ENCODE measurements at places on chromosomes 1 and 21. TPM values are rescaled to one million over a fixed set of nuclear protein-coding genes. Genes with fewer than 3 reads are reported as not detected.

GRCh38 chr1:28208818-28209441 lies 23.9 kb downstream of the DNAJC8 start:
- no peak for DNase-seq
- peaks cover 3% of the 10 kb centered on the region for H3K36me3 ChIP-seq
- no peaks in the 10 kb centered on the region for H3K4me1 ChIP-seq
- H3K4me3 ChIP-seq, result no peak overlapping the region
- H3K27me3 ChIP-seq, result no peaks in the 10 kb centered on the region

DNA sequence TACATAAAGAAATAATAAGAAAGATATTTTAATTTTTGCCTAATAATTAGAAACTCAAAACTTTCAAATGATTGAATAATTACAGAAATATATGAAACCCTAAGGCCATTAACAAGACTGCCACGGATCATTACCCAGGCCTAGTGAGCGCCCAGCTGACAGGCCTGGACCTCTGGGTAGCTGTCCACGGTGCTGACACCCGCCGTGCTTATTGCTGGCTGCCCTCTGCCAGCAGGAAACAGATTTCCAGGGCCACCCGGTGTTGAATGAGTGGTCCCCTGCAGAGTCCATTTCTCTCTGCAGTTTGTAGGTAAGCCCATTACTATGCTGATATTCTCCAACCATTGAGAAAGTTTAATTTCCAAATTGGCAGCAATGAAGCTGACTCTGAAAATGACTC lies 254.4 kb upstream of the GJB5 start:
- no peaks in the 10 kb centered on the region for H3K36me3 ChIP-seq
- H3K4me3 ChIP-seq, result no peak overlapping the region
- H3K27me3 ChIP-seq, result peaks cover 27% of the 10 kb centered on the region
- DNase-seq, result no peak
- H3K4me1 ChIP-seq, result no peaks in the 10 kb centered on the region
- no peak overlapping the region for H3K27ac ChIP-seq

The LCE1F gene
- total RNA-seq, result not detected

GRCh38 chr1:187626056-187626455 lies 797.3 kb downstream of the PLA2G4A start:
- no peaks in the 10 kb centered on the region for H3K36me3 ChIP-seq
- DNase-seq, result no peak
- H3K4me1 ChIP-seq, result no peaks in the 10 kb centered on the region
- H3K4me3 ChIP-seq, result no peak overlapping the region
- no peak overlapping the region for H3K27ac ChIP-seq

- no peaks in the 10 kb centered on the region for H3K36me3 ChIP-seq
- DNase-seq, result no peak
- peaks cover 64% of the 10 kb centered on the region for H3K27me3 ChIP-seq
- H3K4me3 ChIP-seq, result no peak overlapping the region
- peaks cover 19% of the 10 kb centered on the region for H3K4me1 ChIP-seq
These were observed 15.1 kb downstream of the NFASC start for GRCh38 chr1:204885790-204886189.

The BMP8A gene
- total RNA-seq, result 1.1 TPM

The DNM3 gene
- 1.2 TPM for total RNA-seq

The SELENBP1 gene
- total RNA-seq, result 20.5 TPM

DNA sequence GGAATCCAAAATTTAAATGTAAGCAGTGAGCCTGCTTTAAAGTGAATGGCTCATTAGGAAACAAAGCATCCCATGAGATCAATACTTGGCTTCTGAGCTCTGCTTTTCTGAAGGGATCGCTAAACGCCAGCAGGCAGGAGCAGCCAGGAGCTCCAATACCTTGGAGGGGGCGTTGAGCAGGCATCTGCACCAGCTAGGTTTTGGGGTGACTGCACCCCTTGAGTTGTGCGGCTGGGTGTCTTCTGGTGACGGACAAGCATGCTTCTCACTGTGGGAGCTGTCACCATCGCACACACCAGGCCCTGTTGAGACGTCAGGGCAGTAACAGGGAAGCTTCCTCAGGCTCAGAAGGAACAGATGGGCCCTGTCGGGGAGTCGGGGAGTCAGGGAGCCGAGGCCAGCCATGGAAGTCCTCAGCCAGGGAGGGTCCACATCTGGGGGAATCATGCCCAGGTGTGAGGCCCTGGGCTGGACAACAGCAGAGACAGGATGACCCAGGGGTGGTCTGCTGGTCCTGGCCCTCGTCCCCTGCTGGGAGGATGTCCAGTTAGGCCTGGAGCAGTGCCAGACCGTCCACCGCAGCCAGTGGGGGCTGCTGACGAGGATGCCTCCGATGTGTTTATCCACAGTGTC lies 57.9 kb upstream of the ADARB1 start:
- peaks cover 44% of the 10 kb centered on the region for H3K4me1 ChIP-seq
- no peak for DNase-seq
- peaks cover 28% of the 10 kb centered on the region for H3K27me3 ChIP-seq
- H3K36me3 ChIP-seq, result no peaks in the 10 kb centered on the region

DNA sequence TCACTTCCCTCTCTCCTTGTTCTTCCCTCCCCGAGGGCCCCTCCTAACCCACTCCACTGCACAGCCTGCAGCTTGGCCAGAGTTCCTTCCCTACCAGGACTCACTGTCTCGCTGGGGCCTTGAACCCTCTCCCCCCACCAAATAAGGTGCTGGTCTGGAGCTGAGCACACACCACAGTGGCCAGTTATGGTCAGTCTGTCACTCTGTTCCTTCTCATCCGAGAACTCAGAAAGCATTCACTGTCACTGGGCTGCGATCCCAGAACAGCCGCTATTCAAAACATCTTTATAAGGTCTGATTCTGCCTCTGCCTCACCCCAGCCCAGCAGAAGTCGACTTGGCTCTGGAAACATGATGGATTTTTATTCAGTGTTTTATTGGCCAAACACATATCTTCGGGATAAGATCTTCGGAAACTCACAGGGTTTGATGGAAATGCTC lies 19.8 kb upstream of the LBR start:
- peaks cover 31% of the 10 kb centered on the region for H3K4me1 ChIP-seq
- H3K4me3 ChIP-seq, result no peak overlapping the region
- peaks cover 3% of the 10 kb centered on the region for H3K27me3 ChIP-seq

The CFAP141 gene
- not detected for total RNA-seq

DNA sequence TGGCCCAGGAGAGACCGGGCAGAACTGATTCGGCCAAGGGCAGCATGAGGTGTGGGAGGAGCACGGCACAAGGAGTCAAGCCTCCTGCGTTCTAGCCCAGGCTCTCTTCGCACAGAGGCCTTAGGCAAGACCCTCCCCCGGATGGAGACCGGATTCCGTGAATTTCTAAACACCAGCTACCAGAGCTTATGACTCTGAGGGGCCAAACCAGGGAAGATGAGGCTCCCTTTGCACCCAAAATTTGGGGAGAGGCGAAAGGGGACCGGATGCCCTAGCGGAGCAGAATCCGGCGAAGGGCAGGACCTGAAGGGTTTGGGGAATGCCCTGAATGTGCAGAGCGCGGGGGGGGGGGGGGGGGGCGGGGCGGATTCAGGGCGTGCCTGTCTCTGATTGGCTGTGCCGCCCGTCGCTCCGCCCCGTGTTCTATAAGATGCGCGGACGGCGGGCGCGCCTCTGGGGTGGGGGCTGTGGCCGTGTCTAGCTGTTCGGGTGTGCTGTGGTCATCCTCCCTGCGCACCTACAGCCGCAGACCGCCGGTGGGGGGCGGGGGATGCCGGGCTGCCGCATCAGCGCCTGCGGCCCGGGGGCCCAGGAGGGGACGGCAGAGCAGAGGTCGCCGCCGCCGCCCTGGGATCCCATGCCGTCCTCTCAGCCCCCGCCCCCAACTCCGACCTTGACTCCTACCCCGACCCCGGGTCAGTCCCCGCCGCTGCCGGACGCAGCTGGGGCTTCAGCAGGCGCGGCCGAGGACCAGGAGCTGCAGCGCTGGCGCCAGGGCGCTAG lies at the start of gene TRNP1:
Gene TRNP1 (plus strand): TSS at position 456 of the 783 bp plus-strand sequence. CDS start 95 bp downstream, at position 551.
- H3K4me1 ChIP-seq, result peaks cover 45% of the 10 kb centered on the region
- H3K4me3 ChIP-seq, result peak within 1 kb of the TSS; percentile 91
- peak within 1 kb of the TSS; percentile 91 for H3K27ac ChIP-seq
- no peaks in the 10 kb centered on the region for H3K36me3 ChIP-seq

DNA sequence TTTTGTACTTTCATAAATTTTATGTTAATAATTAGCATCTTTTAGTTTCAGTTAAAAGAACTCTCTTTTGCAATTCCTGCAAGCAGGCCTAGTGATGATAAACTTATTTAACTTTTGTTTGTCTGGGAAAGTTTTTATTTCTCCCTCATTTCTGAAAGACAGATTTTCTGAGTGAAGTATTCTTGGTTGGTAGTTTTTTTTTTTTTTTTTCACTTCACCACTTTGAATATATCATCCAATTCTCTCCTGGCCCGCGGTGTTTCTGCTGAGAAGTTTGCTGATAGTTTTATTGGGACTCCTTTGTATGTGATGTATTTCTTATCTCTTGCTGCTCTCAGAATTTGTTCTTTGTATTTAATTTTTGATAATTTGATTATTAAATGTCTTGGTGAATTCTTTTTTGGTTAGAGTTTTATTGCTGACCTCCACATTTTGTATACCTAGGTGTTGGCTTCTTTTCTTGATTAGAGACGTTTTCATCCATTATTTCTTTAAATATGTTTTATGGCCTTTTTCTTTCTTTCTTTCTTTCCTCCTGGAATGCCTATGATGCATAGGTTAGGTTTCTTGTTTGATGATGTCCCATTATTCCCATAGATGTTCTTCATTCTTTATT lies 45.9 kb downstream of the BRINP2 start:
- DNase-seq, result no peak
- peaks cover 16% of the 10 kb centered on the region for H3K4me1 ChIP-seq
- no peak overlapping the region for H3K27ac ChIP-seq
- H3K36me3 ChIP-seq, result no peaks in the 10 kb centered on the region

DNA sequence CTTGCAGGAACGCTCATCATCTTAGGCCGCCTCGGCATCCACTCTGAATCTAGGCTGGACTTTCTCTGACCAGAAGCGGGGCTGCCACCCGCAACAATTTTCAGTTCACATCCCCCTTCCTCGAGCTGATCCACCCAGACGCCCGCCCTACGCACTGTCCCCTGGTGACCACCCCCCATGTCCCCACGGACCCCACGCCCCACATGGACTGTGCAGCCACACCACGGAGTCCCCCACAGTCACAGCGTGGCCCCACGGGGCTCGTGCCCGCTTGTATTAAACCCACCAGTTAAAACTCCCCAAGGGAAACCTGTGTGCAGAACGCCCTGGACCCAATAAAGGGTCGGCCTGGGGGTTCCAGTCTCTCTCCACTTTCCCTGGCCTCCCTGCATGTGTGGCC lies 13.0 kb upstream of the C1QTNF12 start:
- H3K27ac ChIP-seq, result peak overlapping the region; percentile 26
- DNase-seq, result no peak
- no peaks in the 10 kb centered on the region for H3K4me1 ChIP-seq
- no peak overlapping the region for H3K4me3 ChIP-seq

The C4BPA gene
- total RNA-seq, result 0.87 TPM

The VSIG8 gene
- total RNA-seq, result not detected
